ENCODE measurements at places on chromosomes 4 and X.

DNA sequence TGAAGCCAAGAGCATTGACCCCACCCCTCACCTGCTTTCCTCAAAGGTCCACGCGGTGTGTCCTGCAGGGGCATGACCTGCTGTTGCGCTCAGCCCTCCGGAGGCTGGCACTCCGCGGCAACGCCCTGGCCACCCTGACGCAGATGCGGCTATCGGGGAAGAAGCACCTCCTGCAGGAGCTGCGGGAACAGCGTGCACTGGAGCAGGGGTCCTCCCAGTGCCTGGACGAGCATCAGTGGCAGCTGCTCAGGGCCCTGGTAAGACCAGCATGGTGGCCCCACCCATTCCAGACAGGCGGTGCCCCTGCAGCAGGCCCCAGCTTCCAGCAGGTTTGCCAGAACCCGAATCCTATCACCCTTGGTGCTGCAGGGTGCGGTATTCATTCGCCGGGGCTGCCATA is 86.0 kb downstream of the EVC start:
- DNase-seq = no peak

GRCh38 chr4:152269448-152270191 is 266.3 kb downstream of the FBXW7 start:
- no peak for DNase-seq

DNA sequence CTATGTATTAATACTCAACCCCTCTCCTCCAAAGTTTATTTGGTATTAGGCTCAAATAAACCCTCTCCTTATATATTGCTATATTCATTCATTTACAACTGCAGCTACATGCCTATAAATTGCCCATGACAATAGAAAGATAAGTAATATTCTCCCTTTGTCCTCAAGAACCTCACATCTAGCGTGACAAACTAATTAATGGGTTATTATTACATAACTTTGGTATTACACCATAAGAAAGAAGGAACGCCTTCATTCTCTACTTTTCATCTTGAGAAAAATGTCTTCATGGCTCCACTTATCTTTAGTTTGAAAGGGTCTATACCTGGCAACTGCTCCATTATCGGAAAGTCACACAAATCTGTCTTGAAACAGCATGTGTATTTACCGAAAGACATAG is 157.7 kb upstream of the RASGEF1B start:
- DNase-seq = no peak

DNA sequence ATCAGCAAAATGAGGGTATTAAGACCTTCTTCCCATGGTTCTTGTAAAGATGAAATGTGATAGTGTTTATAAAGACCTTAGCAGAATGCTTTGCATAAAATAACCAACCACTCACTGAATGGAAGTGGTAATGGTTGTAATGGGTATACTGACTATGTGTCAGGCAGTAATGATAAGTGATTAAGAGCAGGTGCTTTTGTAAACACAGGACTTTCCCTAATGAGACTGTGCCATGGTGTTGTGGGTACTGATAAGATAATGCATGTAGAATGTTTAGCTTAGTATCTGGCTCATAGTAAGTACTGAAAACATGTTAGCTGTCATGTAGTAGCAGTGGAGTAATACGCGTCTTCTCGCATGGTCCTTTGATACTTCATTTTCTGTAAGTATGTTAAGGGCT is 6.9 kb downstream of the LSM6 start:
- peak; percentile 31 for DNase-seq

DNA sequence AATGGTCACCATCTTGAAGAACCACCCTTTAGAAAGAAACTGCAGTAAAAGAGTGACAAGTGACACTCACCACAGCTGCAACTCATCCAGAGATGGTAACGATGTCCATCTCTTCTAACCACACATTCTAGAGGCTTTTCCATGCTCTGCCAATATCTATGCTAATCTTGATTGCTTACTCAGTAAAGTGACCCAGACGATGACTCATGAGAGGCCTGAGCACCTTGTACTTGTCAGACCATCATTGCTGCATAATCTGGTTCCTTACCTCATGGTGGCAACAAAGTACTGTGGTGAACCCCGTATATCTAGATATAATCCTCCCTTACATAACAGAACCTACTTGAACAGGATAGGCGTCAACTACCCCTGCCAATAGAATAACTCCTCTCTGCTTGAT is 75.6 kb downstream of the CCNG2 start:
- no peak for DNase-seq

- no peak for DNase-seq
Observed at GRCh38 chr4:37978248-37978924, 18.2 kb downstream of the PTTG2 start.

- DNase-seq = no peak
Observed at GRCh38 chr4:108053251-108053711, 63.6 kb downstream of the HADH start.

DNA sequence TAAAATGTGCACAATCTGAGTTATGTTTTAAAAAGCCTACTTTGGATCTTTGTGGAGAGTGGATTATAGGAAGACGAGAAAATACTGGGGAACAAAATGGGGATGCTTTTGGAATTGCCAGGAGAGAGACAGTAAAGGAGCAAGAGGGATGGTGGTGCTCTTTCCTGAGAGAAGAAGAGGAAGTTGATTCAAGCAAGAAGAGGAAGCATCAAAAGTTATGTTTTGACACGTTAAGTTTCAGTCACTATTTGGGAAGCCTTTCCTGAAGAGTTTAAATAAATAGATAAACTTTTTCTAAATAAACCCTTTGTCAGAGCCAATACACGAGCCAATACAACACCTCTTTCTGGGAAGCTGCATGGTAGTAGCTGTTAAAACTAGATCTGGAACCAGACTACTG is 394.1 kb downstream of the GALNTL6 start:
- no peak for DNase-seq

DNA sequence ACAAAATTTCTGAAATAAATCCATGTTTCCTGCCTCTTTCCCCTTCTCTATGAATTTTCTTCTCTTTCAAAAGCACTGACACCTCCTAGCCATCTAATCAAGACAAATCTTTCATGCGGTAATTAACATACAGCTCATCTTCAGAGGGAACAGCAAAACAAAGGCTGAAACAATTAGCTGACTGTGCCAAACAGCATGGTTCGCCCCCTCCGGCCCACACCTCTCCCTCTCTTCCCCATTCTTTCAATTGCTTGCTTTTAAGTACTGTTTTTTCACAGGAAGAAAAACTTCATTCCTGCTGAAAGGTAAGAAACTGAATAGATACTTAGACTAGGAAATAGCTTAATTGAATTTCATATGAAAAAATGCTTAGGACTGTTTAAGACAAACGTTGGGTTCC is 291.1 kb upstream of the NOCT start:
- DNase-seq = no peak
